ENCODE measurements at places on chromosomes 5 and 9.

DNA sequence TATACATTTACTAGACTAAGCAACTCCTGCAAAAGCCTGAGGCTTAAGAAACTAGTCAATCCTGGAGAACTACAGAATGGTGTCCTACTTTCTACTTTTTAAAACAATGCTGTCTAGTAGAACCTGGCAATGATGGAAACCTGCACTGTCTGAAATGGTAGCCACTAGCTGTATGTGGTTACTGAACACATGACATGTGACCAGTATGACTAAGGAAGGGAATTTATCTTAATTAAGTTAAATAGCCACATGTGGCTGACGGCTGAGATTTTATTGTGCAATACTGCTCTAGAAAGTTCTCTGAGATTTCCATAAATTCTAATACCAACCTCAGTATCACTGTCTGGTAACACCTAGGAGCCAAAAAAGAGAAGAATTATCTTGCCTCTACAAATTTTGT is 44.9 kb upstream of the RAPGEF6 start:
- DNase-seq: peak; percentile 91

GRCh38 chr5:134555890-134556311 is 30.4 kb downstream of the JADE2 start:
- DNase-seq: peak; percentile 80

- DNase-seq: peak; percentile 39
Measured at GRCh38 chr9:97307091-97307490, 368 bp upstream of the CCDC180 start.

- DNase-seq: peak; percentile 86
Measured at GRCh38 chr9:116152941-116153764, 438 bp upstream of the PAPPA start.

DNA sequence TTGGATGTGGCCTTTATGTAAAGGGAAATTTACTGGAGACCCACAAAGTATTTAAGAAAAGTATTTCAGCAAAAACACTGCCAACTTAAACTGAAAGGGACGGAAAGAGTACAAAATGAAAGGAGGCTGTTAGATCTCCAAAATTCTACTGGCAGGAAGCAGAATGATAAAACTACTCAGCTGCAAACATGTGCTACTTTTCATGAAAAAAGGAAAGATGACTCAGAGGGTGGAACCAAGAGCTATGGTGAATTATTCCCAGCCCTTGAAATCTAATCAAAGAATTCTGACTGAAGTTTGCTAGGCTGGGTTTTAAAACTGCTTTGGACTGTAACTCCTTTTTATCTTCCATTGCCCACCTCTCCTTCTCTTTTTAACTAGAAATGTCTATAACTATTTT is 58.6 kb upstream of the ZBED3 start:
- peak; percentile 62 for DNase-seq

- DNase-seq: peak; percentile 68
Measured at GRCh38 chr5:137190441-137190840, 308.7 kb downstream of the SPOCK1 start.
